NCI-H446 (cell line): ENCODE measurements at places on chromosomes 5 and 9.
A peak's percentile ranks its signal among the peaks of the same experiment; 100 is the strongest.

- no peak for DNase-seq
Observed at GRCh38 chr5:157719245-157719644, 12.0 kb upstream of the THG1L start.

DNA sequence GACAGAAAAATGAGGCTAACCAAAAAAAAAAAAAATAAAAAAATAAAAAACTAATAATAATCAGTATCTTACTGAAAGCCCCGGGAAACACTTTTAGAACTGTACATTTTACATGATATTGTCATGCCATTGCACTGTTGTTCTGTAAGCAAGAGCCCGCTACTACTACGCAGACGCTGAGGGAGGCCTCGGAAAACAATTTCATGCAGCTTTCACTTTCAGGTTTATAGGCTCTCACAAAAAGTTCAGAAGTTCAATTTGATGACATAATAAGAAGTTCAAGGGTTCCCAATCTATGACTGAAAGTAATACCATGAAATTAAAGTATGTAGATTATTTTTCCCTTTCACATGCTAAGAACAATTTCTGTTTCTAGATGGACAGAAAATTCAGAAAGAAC lies 318.3 kb upstream of the ITGA1 start:
- DNase-seq: no peak

- DNase-seq: no peak
Observed at GRCh38 chr9:71783120-71783523, 14.8 kb upstream of the CEMIP2 start.

GRCh38 chr9:91320299-91320698 lies 41.4 kb downstream of the AUH start:
- no peak for DNase-seq

DNA sequence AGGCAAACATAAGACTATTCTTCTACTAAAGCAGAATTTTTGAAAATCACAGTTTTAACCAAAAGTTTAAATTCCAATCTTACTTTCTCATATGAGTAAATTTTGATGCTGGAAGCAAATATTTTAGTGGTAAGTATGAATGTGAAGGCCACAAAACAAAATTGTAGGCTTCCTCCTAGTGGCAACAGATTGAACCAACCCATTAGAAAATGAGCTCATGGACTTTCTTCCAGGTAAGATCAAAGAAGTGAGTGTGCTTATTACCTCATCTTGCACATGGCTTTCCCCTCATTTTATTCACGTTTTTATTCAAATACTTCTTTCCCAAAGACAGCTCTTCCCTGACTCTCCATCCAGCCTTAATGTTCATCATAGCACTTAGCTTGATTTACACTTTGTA lies 16.5 kb upstream of the RLN2 start:
- no peak for DNase-seq

DNA sequence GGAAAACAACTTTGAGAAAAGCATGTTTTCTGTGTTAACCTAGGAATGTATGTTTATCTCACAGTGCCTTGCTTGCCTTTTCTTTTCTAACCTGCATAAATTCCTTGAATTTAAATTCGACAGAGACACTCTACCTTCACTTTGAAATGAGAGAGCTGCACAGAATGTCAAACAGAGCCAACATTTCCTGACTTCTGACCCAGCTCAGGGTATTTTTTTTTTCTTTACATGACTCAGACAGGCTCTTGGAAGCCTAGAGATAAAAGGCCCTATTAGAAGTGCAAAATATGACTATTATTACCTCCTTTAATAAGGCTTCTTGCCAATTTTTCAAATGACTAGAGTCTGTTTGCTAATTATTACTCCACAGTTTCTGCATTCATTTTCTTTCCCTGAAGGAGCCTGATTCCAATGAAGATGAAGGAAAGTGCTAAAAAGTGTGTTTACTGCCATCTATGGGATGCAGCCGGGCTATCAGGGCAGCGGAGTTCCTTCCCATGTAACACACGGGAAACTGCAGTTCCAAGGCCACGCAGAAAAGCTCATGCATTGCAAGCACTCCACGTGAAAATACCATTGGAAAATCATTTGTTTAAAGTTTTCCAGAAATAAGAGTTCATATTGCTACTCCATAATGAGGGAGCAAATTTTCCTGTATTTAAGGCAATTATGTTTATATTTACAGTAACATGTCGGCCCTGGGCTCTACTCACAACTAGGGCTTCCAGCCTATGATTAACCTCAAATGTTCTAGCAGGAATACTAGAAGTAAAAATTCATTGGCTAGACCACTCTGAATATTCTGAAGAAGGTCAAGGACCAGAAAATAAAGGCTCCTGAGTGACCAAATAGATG lies 485.6 kb downstream of the ZSWIM6 start:
- DNase-seq: peak; percentile 2

GRCh38 chr9:93045521-93045920 lies 13.0 kb upstream of the SUSD3 start:
- DNase-seq: no peak

DNA sequence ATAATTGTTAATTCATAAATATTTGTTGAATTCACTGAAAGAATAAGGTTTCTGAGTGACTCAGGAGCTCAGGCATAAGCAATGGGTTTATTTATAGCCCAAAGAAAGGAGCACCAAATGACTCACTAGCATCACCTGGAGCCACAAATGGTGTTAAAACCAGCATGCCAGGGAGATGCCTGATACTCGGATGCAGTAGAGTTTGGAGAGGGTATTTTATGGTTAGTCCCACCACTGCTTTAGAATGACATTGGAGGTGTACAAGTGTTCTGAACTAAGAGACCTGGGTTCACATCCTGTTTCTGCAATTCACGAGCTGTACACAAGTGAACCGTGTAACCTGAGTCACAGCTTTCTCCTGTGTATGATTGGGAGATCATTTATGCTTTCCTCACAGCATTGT lies 25.2 kb downstream of the CCL28 start:
- DNase-seq: no peak

DNA sequence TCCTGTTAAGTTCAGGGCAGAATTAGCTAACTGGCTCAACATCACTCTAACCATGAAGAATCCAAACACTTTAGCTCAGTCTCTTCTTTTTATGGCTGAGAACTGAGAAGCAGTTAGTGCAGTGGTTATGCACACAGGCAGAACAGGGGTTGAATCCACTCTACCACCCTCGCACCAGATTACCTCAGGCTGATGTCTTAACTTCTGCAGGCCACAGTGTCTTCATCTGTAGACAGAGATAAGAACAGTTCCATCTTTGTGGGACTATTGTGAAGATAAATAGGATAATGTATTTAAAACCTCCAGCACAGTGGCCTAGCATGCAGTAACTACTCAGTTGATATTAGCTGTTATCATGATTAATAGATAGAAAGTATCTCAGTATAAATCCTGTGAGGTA lies 54.8 kb downstream of the FAM114A2 start:
- DNase-seq: no peak

DNA sequence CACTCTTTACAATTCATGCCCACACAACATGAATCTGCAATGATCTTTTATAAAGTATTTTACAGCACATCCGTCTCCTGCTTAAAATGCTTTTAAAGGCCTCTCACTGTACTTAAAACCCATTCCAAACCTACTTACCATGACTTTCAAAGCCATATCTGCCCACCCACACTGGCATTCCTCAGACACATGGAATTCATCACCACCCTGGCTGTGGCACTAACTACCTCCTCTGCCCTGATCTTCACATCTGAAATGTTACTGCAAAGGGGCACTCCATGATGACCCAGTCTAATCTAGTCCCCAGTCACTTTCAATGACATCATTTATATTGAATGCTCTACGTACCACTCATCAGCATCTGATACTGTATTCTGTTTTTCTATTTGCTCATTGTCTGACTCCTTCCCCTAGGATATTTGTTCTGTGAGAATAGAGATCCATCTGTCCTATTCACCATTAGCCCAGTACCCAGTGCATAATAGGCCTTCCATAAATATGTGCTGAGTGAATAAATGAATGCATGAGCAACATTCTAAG lies 193.2 kb upstream of the KIF2A start:
- DNase-seq: no peak

GRCh38 chr5:119327018-119327417 lies 28.8 kb upstream of the TNFAIP8 start:
- no peak for DNase-seq

DNA sequence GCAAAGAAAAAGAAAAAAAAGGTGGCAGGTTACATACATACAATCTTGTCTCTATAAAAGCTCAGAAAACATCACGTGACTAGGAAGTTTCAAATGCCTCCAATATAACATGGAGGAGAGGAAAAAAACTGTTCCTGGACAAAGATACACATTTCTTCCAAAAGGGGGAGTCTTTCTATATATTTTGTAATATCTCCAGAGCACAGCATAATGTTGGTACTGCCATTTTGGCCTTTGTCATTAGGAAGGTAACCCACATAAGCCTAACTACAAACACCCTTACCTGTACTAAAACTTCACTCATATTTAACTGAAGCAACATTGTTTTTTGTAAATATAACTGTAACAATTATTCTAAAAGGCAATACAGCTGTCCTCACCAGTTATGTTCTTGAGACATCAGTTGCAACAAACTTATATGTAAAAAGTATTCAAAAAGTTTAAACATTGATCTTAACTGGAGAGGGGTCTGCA lies 1.2 kb upstream of the BTF3 start:
- peak; percentile 84 for DNase-seq

GRCh38 chr5:87400305-87400899 lies 12.3 kb downstream of the CCNH start:
- peak; percentile 60 for DNase-seq

- no peak for DNase-seq
Observed at GRCh38 chr5:123874600-123875201, 362.7 kb downstream of the CSNK1G3 start.

DNA sequence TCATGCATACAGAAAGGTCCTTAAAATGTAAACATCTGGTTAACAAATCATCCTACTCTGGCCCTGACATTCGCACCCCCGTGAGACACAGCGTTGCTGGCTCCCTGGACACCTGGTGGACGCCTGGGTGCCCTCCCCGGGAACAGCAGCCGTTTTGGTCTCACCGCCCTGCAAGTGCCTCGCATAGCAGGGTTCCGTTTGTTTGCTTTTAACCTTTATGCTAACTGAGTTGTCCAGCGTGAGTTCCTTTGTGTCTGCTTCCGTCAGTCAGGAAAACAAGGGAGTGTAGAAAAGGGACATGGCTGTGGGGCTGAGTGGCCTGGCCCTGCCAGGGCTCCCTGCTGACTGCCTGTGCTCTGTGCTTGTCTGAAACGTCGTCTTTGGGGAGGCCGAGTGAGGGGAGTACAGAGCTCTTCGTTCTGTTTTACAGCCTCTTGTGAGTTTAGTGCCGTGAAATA lies 91.8 kb upstream of the CACNA1B start:
- DNase-seq: no peak

- DNase-seq: no peak
Observed at GRCh38 chr5:139761501-139761900, 34.1 kb upstream of the PSD2 start.

GRCh38 chr9:90504486-90504885 lies 138.1 kb downstream of the DIRAS2 start:
- no peak for DNase-seq

- DNase-seq: no peak
Observed at GRCh38 chr5:119792161-119792799, 162.9 kb downstream of the FAM170A start.

GRCh38 chr5:73938938-73939320 lies 312.9 kb downstream of the ARHGEF28 start:
- no peak for DNase-seq

DNA sequence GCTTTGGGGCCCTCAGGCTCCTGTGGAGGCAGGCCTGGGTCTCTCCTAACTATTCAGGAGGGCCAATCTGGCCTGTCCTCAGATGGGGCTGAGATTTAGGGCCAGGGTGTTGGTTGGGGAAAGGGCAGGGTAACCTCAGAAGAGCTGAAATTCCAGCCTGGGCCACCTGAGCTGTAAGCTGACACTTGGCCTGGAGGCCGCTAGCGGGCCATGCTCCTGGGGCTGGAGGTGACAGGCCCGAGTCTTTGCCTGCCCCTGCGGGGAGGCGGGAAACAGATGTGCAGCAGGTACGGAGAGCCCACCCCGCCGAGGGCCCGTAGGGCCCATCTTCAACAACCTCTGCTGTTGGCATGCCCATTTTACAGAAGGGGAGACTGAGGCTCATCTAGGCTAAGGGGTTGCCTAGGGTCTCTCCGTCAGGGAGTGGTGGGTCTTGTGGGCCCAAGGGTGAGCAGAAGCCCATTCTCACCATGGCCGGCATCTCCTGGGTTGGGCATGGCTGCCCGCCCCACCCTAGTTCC lies 69.5 kb downstream of the RXRA start:
- DNase-seq: no peak

DNA sequence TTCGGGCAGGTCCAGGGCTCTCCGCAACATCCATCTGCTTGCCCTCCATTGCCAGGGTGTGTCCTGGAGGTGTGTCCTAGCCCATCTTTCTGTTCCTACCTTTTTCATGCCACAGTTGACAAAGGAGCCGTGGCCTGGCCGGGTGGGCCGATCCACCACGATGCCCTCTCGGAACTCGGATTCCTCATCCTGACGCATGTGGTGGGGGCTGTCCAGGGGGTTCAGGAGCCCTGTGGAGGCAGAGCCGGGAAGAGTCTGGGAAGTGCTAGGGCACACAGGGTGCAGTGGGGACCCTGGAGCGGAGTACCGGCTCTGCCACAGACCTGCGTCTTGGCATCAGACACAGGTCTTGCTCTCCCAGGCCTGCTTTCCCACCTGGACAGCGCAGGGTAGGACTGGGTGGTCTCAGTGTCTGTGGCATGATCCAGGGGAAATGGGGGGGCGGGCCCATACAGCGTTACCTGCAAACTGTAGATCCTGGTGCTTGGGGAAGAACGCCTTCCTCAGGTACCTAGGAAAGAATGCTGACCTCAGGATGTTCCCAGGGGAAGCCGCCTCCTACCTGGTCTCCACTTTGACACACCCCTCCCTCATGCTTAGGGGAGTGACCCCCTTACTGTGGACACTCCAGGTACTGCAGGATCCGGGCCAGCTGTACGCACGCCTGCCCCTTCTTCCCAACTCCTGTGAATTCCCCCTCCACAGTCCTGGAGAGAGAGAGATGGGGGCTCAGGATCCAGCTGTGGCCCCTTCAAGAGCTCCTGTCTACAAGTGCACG lies 3.5 kb downstream of the SPOUT1 start:
- DNase-seq: no peak

DNA sequence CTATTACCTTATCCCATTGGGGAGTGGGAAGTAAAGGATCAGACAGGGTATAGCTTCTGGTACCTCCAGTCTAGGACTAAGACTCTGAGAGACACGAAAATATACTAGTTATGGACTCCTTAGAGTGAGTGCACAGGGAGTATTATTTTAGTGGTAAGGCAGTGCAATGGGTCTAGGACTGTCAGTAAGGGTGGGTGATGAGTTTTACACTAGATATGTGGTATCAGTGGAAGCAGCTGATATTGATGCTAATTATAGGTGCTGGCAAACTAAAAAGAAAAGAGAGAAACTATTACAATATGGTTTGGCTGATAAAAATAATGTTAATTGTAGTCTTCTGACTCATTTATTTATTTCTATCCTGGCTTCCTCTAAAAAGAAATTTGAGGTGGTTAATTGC lies 118.6 kb downstream of the UNC13B start:
- no peak for DNase-seq

- DNase-seq: no peak
Observed at GRCh38 chr9:9792144-9792857, 820.5 kb downstream of the PTPRD start.
